Hepatocyte (in vitro differentiated cells): ENCODE measurements at places on chromosomes 5 and 9.

DNA sequence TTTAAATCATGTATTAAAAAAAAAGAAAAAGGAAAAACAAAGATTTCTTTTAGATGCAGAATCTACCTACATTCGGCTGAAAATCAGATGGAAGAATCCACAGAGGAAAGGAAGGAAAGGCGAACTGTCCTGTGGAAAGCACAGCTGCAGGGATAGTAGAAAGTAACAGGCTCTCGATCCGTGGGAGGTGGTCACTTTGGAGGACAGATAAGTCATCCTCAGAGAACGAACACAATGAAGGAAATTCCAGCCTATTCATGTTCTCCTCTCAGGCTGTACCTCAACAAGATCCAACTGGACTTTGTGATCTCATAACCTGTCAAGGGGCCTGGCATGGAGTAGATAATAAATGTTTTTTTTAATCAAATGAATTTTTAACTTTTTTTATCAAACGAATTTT lies 72.8 kb downstream of the NR6A1 start:
- no peak for DNase-seq

DNA sequence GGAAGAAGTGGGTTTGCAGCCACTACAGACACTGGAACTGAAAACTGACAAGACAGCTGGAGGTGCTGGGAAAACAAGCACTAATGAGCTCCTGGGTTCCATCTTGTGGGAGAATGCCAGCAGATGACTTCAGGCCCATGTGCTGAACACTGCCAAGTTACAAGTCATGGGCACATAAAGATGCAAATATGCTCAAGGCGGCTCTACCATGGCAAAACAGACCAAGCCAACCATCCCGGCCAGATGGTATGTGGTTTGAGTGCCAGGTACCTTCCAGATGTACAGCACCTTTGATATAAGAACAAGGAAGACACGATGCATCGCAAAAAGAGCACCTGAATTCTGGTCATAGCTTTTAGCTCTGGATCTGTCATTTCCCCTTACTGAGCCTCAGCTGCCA lies 19.9 kb downstream of the TNFSF8 start:
- DNase-seq: no peak

DNA sequence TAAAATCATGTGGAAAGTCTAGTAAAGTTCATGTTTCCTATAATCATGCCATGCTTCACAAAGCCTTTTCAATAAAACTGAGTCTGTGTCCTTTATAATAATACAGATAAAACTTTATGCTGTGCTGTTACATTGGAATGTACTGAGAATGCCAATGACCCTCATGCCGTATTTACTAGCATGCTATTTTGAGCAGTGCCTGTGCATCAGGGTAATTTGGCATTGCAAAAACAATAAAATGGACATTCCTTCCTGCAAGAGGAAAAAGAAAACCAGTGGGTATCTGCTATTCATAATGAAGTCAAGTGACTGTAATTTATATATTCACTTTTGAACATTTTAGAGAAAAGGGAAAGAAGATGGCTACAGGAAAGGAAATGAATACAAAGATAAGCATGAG lies 159.0 kb downstream of the PBX3 start:
- DNase-seq: no peak

DNA sequence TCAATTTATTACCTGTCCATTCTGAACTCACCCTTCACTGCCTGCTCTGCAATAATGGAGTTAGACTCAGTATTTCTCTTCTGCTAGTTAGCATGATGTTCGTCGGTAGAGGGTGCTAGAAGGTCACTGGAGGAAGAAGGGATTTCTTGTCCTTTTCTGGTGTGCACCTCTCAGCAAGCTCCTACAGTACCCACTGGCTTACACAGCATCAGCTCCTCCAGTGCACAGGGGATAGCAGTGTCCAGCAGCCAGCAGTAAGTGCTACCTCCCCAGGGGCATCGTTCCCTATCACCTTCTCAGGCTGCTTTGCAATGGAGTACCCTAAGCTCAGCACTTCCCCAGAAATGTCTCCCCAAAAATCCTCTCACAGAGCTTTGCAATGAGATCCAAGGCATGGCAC lies 45.9 kb upstream of the APC start:
- DNase-seq: no peak

GRCh38 chr5:116806836-116807235 lies 232.2 kb upstream of the SEMA6A start:
- DNase-seq: no peak

DNA sequence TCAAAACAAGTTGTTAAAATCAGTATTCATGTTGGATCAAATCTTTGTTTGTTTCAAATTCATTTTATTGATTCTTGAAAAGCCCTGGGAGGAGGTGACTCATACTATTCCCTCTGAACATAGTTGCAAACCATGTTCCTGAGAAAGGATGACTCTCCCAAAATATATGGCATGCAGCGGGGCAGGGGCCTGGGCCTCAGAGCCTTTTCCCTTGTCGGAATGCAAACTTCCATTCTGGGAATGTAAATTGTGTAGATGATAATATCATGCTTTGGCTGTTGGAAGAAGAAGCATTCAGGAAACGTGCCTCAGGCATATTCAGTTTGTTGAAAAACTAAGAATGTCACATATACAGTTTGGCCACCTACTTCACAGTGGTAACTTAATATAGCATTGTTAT lies 242.0 kb downstream of the AUH start:
- no peak for DNase-seq

- peak; percentile 72 for DNase-seq
Observed at GRCh38 chr5:157384971-157385709, 74.9 kb upstream of the NIPAL4 start.

DNA sequence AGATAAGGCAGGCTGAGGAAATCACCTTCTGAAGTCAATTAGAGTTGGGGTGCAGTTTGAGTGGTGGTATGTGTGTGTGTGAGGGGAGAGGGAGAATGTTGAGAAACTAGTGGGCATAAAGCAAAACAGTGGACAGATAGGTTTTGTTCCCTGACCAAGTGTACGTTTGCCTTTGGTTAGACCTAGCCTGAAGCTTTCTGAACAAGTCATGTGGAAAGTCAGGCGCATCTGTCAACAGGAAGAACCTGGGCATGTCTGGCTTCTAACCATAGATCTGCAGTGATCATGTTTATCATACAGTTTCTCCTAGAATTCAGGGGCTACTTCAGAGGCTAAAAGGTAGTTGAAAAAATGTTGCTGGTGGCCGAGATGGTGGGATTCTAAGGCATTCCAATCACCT lies 143.2 kb upstream of the PCA3 start:
- no peak for DNase-seq

DNA sequence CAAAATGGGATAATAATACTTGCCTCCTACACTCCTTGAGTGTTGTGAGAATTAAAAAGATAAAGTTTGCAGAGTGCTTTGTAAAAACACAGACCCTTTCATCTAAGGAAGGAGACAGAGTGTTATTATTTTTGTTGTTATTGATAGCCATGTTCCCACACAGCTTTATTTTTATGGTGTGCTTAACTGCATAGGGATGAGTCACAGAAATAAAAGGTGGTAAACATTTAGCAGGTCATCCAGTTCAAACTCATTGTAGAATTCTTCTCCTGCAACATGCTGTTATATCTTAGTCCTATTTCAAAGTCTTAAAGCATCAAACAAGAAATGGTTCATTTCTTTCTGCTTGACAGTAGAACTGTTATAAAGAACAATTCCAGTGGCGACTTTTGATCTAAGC lies 367.5 kb upstream of the ACTBL2 start:
- no peak for DNase-seq

DNA sequence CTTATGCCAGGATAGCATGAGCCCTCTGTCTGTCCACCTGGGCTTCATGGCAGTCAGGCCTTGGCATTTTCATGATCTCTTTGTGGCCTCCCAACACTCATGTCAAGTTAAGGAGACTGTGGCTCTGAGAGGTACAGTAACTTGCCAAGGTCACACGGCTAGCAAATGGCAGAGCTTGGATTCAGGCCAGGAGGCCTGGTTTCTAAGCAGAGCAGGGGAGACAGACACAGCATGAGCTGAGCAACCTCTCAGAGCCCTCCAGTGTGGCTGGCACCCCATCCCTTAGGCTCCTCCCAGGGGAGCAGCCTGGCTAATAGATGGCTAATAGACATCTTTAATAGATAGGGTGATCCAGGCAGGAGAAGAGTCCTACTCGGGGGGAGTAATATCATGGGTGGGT lies 4.1 kb downstream of the SYNPO start:
- DNase-seq: no peak

DNA sequence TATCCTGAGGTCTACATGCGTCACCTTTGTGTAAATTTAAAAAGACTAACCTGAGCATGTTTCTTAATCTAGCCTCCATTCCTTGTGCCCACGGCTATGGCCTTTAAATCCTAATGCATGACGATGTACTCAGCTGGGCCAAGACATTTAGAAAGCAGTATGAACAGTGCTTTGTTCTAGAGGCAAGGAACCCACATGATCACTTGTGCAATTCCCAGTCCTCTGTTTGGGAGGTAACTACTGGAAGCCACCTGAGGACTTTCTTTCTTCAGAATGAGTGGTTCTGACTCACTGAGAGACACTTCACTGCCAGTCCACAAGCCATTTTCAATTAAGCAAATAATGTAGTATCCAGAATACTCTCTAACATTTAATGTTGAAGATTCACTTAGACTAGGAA lies 181.3 kb downstream of the RAB3C start:
- DNase-seq: peak; percentile 18

DNA sequence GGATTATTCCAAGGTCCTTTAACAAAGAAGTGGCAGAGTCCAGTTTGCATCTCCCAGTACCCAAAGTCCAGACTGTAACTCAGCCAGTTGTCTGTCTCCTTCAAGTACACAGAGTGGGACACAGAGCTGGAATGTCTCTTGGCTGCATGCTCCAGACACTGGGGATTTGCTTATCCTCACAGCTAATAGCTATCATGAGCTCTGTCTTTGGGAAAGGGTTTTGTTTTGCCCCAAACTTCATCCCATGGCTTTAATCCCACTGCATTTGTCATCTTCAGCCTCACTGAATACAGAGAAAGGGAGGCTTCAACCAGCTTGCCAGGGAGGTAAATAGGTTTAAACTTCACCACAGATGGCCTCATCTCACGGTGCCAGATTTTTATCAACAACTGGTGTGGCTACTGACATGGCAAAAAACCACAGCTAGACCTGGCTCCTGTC lies 412.2 kb upstream of the SLC24A2 start:
- DNase-seq: no peak

DNA sequence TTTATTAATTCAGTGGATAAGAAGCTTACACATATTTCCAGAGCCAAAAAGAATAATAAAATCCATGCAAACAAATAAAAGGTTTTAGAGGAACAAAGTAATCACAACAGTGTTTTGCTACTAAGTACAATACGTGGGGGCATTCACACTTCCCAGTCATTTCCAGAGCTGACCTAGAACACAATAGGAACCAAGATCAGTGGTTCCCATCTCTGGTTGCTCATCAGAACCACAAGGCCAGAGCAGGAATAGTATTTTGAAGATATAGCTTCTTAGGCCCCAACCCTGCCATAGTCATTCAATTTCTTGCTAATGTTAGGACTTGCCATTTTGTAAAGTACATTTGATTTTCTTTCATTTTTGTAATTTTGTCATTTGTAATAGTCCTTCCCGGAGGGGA lies 215.4 kb downstream of the NR3C1 start:
- no peak for DNase-seq

DNA sequence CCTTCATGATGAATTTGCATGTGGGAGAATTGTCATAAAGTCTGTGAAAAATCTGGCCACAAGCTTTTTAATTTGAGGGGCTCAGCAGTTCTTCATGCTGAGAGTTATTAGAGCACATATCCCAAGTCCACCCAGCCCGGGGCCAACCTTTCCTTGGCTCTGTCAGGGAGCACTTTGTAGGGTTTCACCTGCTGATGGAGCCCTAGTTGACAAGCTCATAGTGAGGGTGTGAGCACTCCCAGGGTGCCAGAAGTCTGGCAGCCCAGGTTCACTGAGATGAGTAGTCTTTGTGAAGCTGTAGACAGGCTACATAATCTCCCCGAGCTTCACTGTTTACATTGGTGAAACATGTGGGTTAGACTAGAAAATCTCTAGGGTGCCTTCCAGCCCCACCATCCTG lies 97.2 kb upstream of the NREP start:
- DNase-seq: no peak

- no peak for DNase-seq
Observed at GRCh38 chr5:90824436-90824835, 265.8 kb downstream of the ADGRV1 start.

- no peak for DNase-seq
Observed at GRCh38 chr9:73412874-73413273, 261.2 kb downstream of the ANXA1 start.

- DNase-seq: no peak
Observed at GRCh38 chr5:112467485-112467884, 48.4 kb upstream of the EPB41L4A start.

GRCh38 chr9:106648799-106649198 lies 214.2 kb upstream of the ZNF462 start:
- DNase-seq: peak; percentile 18

GRCh38 chr5:122311497-122311960 lies 508 bp upstream of the SNCAIP start:
- DNase-seq: no peak

- DNase-seq: no peak
Observed at GRCh38 chr9:87642330-87643106, 83.4 kb upstream of the CTSL start.

DNA sequence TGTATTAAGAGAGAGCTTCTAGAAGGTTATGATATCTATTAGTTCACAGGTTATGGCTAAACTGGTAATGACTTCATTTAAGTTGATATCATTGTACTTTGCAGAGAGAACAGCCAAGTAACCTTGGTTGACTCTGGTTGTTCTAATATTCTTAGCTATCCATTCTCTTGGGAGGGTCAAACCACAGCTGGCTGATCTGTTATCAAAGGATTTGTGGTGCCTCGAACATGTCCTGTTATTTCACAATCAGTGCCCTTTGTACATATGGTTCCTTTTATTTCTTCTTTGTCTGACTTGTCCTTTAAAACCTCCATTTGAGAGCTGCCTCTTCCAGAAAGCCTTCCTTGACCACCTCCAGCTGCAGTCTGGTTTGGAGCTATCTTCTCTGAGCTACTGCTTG lies 61.7 kb downstream of the PDE8B start:
- no peak for DNase-seq

- no peak for DNase-seq
Observed at GRCh38 chr5:149126906-149127305, 14.4 kb upstream of the ABLIM3 start.

GRCh38 chr9:134694714-134695113 lies 53.1 kb downstream of the COL5A1 start:
- DNase-seq: no peak

DNA sequence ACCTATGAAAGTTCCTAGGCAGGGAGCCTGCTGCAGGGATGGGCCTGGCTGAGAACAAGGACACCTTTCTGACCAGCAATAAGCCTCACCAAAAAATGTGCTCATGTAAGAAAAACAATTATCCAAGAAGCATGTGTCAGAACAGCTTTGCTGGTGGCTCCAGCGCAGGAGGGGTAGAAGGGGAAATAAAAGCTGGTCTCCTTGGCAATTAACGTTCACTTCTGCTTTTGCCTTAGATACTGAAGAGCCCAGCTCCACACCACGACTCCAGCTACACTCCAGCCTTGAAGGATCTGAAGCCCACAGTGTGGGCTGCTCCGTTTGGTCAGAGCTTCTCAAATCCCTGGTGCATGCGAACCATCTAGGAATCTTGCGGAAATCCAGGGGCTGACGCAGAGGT lies 107.6 kb upstream of the PHYKPL start:
- DNase-seq: no peak
